ENCODE measurements at places on chromosomes 3 and 15.

DNA sequence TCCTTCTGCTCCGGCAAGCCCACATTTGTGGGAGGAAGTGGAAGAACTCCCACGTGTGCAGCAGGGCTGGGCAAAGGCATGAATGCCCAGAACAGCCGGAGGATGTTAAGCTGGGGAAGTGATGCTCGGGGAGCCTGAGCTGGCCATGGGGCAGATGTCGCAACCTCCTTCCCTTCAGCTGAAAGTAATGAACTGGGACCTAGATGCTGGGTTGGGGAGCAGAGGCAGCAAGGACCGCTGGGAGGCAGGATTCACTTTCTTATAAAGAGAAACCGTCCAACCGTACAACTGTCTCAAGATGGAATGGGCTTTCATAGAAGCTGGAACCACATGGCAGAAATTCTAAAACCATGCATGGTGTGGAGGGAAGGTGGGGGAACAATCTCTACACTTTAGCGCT is 290.9 kb downstream of the OCA2 start:
- DNase-seq, result no peak

GRCh38 chr15:80404761-80405553 is 775 bp downstream of the ARNT2 start:
- peak; percentile 1 for DNase-seq

- no peak for DNase-seq
Measured at GRCh38 chr3:103112273-103112672, 677.5 kb downstream of the ZPLD1 start.

GRCh38 chr3:187516446-187517185 is 148.4 kb downstream of the RTP4 start:
- DNase-seq, result no peak

- no peak for DNase-seq
Measured at GRCh38 chr3:139317660-139318430, 26.0 kb upstream of the MRPS22 start.

DNA sequence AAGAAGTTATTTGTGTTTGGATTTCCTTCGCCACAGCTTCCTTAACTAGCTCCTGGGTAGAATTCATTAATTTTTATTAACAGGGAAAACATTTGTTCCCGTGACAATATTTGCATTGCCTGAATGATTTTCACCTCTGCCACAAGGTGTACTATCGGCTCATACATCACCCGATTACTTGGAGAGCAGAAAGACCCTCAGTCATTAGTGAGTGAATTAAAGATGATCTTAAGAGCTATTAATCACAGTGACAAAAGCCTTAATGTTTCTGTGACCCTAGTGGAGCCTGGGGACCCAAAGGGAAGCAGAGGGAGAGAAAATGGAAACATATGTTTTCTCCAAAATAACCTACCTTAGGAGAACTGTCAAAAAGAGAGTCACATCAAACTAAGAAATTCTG is 228.3 kb downstream of the MECOM start:
- no peak for DNase-seq

DNA sequence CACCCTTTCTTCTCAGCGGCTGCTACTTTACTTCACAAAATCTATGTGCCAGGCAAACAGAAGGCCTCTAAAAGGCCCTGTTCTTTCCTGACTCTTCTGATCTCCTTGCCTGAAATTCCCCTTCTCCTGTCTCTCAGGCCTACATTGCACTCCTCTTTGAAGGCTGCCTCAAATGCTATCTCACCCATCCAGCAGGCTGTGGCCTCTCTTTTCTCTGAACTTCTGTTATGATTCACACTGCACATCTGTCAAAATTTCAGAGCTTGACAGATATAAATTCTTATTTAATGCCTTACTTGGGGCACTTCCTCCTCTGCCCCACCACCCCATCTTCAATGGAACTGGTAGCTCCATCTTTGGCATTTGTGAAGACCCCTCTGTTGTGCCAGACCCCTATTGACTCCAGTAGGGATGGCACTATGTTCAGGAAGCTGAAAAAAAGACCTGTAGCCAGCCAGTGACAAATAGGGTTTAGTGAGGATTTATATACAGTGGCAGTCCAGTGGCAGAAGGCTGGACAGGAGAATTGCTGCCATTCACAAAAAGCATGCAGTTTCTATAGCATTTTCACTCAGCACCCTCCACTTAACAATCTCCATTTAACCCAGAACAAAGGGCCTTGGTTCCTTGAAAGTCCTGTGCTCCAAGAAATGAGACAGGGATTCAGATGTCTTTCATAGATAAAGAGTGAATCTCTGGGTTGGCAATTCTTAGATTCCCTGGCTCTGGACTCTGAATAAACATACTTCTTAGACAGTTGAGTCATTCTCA is 415.8 kb upstream of the GRM7 start:
- DNase-seq, result no peak

DNA sequence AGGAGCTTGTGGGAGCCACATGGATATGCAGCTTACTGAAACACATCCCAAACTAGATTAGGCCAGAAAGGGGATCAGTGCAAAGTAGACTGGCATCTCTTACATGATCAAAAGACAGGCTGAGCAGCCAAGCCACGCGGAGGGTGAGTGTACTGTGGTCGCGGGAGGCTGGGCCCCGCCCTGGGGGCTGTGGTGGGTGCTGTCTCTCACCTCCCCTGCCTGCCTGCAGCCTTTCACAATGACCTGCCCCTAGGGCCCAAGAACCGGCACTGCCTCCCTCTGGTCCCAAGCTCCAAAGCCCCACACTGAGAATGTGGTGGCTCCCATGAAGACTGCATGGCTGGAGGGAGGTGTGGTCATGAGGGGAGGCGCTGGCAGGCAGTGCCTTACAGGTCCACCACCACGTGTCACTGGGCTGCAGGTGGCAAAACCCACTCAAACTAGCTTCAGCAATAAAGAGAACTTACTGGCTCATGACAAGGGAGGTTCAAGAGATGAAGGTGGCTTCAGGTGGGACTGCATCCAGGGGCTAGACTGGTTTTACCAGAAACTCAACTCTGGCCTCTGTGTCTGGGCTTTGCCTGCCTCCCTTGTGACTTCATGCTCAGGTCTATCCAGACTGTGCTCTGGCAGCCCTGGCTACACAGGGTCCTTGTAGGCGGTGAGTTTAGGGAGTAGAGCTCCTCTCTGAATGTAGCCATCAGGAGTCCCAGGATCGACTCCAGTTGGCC is 27.4 kb upstream of the PLXND1 start:
- DNase-seq, result no peak

GRCh38 chr3:156483961-156484787 is 70.7 kb downstream of the SSR3 start:
- DNase-seq, result no peak

GRCh38 chr3:56835650-56836227 is 34.0 kb upstream of the ARHGEF3 start:
- no peak for DNase-seq

DNA sequence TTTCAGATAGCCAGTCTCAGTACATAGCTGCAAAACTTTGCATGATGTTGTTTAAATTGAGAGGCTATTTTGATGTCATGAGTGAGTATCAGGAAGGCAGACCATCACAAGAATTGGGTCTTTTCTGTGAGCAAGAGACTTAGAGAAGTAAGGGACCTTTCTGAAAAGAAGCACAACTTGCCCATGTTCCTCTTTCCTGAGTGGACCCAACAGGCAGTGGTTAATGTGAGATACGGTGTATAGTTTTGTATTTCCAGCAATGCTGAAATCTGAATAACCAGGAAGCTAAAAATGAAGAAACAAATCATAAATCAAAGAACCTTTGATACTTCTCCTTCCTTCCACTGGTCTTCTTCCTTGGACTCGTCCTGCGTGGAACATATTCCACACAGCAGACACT is 25.1 kb downstream of the MCTP2 start:
- no peak for DNase-seq

GRCh38 chr3:65412588-65412987 is 626.1 kb downstream of the MAGI1 start:
- no peak for DNase-seq

DNA sequence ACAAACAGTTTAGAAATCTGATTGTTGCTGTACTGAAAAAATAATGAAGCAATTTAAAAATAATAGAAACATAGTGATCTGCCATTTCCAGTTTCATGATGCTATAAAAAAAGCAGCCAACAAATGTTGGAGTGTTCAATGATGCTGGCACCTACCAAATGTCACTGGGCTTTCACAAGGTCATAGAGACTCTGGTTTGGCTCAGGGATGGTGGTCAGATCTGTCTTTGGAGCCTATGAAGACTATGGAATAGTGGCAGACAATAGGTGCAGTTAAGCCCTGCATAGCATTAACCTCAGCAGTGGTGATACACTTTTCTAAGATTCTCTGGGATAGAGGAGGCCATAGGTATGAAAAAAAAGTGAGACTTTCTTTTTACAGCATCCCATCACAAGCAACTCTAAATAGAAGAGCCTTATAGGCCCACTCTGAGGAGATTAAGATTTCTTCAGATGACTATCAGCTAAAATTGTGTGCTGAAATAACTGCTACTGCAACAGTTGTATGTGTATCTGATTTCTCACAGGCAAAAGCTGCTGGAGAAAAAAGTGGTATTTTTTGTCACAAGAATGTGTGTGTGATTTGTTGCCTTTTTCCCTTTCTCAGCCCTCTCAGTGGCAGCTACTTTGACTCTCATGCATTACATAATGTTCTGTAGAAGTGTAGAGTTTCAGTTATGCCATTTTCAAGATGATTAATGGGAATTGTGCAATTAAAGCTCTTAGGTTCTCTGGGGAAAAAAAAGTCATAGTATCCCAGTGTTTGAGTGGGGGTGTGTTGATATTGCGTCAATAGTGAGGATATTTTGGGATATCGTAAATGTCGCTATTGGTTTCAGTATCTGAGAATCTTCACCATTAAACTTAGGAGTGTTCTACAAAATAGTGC is 137.4 kb downstream of the MBNL1 start:
- DNase-seq, result no peak

DNA sequence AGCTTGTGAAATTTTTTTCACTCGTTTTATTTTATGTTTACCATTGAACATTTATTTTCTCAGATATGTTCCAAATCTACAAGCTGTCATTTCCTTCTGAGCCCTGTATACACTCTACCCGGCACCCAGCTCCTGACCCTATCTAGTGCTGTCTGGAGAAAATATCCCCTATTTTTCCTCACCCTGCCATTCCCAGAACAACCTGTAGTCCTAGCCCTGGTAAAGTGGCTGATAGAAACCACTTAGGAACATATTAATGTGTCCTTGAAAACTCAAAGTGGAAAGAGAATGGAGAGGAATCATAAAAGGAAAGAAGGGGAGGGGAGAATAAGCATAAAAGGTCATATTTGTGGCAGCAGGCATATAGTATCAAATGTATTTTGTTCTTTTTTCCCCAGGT is 8.2 kb upstream of the TIMMDC1 start:
- no peak for DNase-seq

DNA sequence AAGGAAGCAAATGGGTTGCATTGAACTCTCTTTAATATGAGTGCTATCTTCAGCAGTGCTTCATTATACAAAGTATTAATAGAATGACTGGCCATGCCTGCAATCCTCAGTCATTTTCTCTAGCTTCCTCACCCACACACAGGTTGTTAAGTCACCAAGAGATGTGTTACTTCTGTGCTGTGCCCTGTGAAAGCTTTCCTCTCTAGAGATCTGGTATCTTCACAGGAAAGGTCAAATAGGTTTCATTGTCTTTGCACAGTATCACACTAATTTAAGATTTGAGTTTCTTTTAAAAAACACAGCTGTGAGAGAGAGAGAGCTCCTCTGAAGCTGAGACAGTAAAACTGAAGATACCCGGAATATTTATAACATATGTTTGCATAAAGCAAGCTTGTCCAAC is 278.6 kb downstream of the CNTN4 start:
- DNase-seq, result no peak

DNA sequence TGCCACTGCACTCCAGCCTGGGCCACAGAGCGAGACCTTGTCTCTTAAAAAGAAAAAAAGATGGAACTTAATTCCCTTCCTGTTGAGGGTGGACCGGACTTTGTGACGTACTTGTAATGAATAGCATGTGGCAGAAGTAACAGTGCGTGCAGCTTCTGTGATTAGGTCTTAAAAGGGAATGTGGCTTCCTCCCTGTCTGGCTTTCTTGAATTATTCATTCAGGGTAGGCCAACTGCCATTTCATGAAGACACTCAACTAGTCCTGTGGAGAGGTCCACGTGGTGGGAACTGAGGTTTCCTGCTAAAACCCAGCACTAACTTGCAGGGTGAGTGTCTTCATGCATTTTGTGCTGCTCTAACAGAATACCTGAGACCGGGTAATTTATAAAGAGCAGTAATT is 98.9 kb upstream of the PIAS1 start:
- no peak for DNase-seq

- DNase-seq, result no peak
Measured at GRCh38 chr15:71346464-71346863, 231.2 kb downstream of the THSD4 start.

GRCh38 chr15:41417418-41418195 is 712 bp downstream of the RTF1 start:
- no peak for DNase-seq

DNA sequence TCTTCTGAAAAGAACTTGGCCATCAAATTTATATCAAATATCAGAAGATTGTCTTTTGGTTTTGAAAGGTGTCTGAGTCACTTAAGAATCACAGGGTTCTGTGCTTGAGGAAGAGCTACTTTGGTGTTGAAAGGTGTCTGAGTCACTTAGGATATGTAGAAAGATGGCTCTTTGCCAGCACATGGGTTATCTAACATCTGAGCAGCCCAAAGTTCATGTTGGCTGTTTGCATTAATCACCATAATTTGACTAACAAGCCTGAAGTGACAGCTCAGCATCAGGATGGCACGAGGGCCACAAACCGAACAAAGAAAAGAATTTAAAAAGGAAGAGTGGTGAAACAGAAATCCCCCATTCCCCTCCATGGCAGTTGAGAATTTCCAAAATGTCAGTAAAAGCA is 190.5 kb upstream of the CMC1 start:
- peak; percentile 9 for DNase-seq

DNA sequence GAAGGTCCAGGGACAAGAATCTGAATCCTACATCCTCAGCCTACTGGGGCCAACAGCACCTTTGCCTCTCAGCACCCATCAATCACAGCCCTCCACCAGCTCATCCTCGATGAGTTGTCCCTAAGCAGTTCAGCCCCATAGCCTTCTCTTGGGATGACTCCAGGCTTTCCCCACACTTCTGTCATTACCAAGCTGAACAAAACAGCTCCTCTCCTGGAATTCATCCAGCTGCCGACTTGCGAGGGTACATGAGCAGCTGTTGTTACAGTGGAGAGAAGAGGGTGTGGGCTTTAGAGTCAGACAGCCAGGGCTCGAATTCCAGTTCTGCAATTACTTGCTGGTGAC is 69.0 kb upstream of the THBS1 start:
- DNase-seq, result no peak

DNA sequence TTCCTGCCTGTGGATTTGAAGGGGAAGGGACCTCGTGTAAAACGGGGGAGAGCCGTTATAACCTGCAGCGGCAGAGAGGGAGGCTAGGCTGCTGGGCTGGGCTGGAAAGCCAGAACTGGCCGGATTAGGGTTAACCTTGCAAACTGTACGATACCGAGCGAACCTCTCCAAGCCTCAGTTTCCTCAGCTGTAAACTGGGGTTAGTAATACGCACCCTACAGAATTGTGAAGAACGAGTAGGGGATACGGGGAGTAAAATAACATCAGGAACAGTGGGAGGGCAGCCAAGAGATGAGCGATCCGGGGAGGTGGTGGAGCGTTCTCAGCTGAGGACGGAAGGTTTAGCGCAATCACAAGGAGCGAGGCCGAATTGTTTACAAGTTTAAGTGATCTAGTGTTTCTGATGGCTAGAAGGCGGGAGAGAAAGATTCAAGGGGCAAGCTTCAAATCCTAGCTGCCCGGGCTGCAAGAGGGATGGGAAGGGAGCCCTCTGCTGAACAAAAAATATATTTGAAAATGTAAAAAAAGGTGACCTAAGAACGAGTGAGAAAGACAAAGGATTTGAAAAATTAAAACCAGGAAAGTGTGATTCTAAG is 768 bp upstream of the SEMA5B start:
- no peak for DNase-seq

Data from activated T-cell treated with anti-CD3 and anti-CD28 coated beads for 48 hours (primary cell).